Astrocyte of the hippocampus (primary cell): ENCODE measurements at places on chromosomes 1 and 21.

DNA sequence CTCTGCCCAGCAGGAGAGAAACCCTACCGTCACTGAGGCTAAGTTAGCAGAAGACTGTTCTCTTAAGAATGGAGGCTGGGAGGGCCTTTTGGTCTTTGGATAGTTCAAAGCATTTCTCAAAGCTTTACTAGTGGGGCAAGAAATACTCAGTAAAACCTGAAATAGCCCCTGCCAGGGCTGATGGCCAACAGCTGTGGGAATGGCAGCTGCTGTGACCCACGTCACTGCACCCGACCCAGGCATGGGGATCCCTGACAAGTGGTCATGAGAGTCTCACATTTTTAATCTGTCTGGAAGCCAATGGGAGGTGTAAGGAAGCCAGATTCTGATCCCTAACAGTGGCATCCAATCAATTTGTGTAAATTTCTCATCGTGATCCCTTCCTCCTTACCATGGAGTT is 44.5 kb upstream of the ENAH start:
- no peak for DNase-seq

DNA sequence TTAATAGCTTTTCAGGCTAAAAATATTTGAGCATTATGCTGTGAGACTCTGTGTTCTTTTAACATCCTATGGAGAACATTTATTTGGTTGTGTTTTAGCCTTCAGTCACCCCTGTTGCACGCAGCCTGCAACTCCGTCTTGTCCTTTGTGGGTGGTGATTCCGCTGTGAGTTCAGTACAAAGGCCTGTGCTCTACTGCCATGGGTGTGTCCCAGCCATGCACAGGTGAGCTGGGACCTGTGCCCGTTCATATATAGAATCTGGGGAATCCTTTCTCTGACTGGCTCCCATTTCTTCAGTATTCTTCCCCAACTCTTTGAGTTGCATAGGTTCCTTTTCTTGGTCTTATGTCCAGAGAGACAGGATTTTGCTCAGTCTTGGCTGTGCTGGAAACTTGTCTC is 61.4 kb downstream of the ACTL8 start:
- no peak for DNase-seq

- DNase-seq = no peak
These were observed 101.3 kb upstream of the C8B start for GRCh38 chr1:57066980-57067610.

- DNase-seq = no peak
These were observed 160.5 kb upstream of the PDE4B start for GRCh38 chr1:65632235-65632634.

DNA sequence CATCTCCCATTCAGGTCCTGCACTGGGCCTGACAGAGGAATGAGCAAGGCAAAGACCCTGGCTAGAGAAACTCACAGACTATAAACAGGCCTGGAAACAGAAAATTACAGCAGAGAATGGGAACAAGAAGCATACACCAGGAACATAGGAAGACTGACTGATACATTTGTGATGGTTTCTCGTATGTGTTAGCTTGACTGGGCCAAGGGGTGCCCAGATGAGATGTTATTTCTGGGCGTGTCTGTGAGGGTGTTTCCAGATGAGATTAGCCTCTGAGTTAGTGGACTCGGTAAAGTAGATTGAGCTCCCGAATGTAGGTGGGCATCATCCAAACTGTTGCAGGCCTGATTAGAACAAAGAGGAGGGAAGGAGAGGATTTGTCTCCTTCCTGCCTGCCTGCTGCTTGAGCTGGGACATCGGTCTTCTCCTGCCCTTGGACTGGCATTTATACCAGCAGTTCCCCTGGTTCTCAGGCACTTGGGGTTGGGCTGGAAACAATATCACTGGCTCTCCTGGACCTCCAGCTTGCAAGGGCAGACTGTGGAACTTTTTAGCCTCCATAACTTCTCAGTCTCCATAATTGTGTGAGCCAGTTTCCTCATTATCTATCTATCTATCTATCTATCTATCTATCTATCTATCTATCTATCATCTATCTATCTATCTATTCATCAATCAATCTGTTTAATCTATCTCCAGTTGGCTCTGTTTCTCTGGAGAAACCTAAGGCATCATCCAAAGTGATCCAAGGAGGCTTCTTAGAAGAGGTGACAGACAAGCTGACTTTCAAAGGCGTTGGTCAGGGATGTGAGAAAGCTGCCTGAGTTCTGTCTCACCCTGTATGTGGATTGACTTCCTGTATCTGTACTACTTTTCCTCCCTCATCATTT is 9.7 kb upstream of the FOXO6 start:
- no peak for DNase-seq
